Activated T-cell treated with anti-CD3 and anti-CD28 coated beads, Interleukin-2, amount 50 U/mL, for 72 hours (primary cell): ENCODE measurements at places on chromosomes 7 and 10. TPM values are rescaled to one million over a fixed set of nuclear protein-coding genes. Genes with fewer than 3 reads are reported as not detected.

- no peak overlapping the region for H3K27ac ChIP-seq
- H3K4me3 ChIP-seq: no peak overlapping the region
- no peak for DNase-seq
- H3K36me3 ChIP-seq: no peaks in the 10 kb centered on the region
- no peaks in the 10 kb centered on the region for H3K27me3 ChIP-seq
- H3K4me1 ChIP-seq: no peaks in the 10 kb centered on the region
Observed at GRCh38 chr7:95092324-95092723, 184.9 kb downstream of the PPP1R9A start.

- no peak overlapping the region for H3K27ac ChIP-seq
- H3K4me1 ChIP-seq: peaks cover 22% of the 10 kb centered on the region
Observed at GRCh38 chr7:140653319-140654108, 12.9 kb upstream of the DENND2A start.

DNA sequence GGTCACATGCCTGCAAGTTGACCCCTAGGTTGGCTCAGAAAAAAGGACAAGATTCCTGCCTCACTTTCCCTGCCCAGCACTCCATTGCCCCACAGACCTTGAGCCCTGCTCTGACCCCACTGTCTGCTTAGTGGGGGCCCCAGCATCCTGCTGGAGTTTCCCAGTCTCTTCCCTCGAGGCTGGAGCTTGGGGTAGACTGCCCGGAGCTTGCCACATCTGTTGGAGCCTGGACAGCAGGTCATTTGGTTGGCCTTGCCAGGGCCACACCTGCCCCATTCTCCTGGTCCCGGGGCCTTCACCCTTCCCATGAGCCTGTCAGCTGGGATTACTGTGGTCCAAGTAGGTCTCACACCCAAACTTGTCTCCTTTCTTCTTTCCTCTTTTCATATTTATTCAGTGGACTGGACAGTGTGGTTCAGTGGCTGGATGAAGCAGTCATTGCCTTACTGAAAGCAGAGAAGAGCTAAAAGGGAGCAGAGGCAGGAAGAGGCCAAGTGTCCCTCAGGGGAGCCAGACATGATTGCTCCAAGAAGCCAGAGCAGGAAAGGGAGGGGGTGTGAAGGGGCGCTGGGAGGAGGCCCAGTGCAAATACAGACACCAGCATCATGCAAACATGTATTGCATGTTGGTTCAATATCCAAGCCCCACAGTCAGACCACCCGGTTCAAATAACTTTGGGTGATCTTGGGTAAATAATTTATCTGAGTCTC lies 56.2 kb upstream of the CACUL1 start:
- H3K36me3 ChIP-seq: no peaks in the 10 kb centered on the region
- no peak overlapping the region for H3K4me3 ChIP-seq
- H3K27me3 ChIP-seq: no peaks in the 10 kb centered on the region

DNA sequence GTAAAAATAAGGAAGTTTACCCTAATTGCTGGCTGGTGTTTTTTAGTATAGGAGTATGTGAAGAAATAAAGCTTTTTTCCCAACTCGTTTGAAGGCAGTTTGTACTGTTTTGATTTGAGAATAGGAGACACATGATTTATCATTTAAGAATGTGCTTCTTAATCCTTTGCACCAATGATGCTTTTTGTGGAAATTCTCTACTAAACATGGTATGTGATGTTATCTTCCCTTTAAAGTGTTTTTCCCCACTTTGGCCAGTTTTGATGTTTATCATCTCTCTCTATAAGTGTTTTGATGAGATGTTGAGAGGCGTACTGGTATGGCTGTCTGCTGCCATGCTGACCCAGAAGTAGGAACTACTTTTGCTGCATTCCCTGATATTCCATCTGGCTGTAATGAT lies 85.1 kb downstream of the SUGCT start:
- no peak overlapping the region for H3K27ac ChIP-seq
- no peaks in the 10 kb centered on the region for H3K27me3 ChIP-seq
- no peak for DNase-seq
- H3K4me1 ChIP-seq: no peaks in the 10 kb centered on the region
- peaks cover 2% of the 10 kb centered on the region for H3K36me3 ChIP-seq

GRCh38 chr10:93904901-93905300 lies 11.1 kb downstream of the SLC35G1 start:
- H3K4me1 ChIP-seq: peaks cover 7% of the 10 kb centered on the region
- no peak overlapping the region for H3K27ac ChIP-seq
- no peak for DNase-seq
- peaks cover 4% of the 10 kb centered on the region for H3K36me3 ChIP-seq

Gene C7orf25
- 5.1 TPM for total RNA-seq

Gene LIPJ
- not detected for total RNA-seq

Gene MET
- 2.4 TPM for total RNA-seq

Gene SKIDA1
- total RNA-seq: 0.23 TPM

Gene PIP
- total RNA-seq: not detected

Gene ECHDC3
- 4.3 TPM for total RNA-seq

Gene STAMBPL1
- total RNA-seq: 39.9 TPM

Gene BBS9
- 10.8 TPM for total RNA-seq
